ENCODE measurements at places on chromosomes 2 and 18. TPM values are rescaled to one million over a fixed set of nuclear protein-coding genes. Genes with fewer than 3 reads are reported as not detected.

Gene LRP2
- total RNA-seq, result not detected

Gene MATN3
- total RNA-seq, result 0.87 TPM

Gene MARCO
- not detected for total RNA-seq

Gene MAB21L4
- total RNA-seq, result not detected

DNA sequence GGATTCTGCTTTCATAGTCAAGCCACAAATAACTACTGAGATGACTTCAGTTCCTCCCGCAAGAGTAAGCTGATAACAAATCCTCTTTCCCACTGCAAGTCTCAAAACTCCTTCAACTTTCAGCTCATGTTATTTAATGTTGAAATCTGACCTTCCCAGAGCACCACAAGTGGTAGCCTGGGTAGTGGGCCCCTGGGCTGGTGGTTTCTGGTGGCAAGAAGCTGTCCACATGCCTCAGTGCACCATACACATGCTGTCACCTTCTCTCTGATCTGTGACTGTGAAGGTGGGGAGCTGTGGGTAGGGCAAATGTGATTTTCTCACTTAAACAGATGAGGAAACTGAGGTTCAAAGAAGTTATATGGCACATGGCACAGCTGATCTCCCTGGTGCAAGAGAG is 246.1 kb upstream of the EPAS1 start:
- no peak for DNase-seq

DNA sequence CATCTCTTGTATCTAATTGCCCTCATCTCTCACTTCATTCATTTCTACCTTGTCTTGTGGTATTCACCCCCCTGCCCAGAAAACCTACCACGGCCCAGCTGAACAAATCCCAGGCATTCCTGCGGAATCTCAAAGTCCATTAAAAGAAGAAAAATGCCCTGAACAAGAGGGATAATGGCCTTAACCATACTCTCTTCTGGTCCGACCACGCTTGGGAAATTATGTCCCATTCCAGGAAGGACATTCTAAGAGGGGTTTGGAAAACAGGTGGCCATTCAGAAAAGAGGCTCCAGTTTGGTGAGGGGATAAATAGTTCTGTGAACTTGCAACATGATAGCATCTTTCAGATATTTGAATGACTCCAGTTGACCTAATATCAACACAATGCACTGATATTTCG is 349.9 kb upstream of the ZNF521 start:
- no peak for DNase-seq

- DNase-seq, result no peak
These were observed 6.2 kb downstream of the CCBE1 start for GRCh38 chr18:59690996-59691395.

GRCh38 chr18:8162802-8163201 is 446.4 kb upstream of the RAB12 start:
- no peak for DNase-seq

- peak; percentile 91 for DNase-seq
These were observed 19.0 kb downstream of the TMSB10 start for GRCh38 chr2:84924173-84925106.

DNA sequence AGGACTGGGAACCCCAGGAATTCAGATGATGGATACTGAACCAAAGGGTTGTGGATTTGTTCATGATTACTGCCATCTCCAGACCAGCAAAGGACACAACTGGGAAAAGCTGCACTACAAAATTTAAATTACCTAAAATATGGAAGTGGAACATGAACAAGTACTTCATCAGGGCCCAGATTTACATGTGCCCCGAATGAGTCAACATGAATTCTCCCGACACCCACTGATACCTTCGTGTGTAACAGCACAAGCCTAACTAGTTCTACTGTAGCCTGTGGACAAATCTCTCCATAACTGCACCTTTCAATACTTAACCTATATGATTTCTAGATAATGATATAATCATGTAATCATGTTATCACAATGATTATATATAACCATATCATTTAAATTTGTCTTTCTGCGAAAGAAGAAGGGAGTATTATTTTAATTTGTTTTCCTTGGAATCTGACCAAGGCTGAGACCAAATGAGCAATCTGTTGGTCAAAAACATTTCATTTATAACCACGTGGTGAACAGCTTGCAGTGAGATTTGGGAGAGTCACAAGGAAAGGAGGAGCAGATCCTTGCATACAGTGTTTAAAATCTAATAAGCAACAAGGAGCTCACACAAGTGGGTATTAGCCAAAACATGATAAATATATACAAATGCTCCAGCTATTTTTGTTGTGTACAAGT is 70.5 kb downstream of the CACNB4 start:
- no peak for DNase-seq

DNA sequence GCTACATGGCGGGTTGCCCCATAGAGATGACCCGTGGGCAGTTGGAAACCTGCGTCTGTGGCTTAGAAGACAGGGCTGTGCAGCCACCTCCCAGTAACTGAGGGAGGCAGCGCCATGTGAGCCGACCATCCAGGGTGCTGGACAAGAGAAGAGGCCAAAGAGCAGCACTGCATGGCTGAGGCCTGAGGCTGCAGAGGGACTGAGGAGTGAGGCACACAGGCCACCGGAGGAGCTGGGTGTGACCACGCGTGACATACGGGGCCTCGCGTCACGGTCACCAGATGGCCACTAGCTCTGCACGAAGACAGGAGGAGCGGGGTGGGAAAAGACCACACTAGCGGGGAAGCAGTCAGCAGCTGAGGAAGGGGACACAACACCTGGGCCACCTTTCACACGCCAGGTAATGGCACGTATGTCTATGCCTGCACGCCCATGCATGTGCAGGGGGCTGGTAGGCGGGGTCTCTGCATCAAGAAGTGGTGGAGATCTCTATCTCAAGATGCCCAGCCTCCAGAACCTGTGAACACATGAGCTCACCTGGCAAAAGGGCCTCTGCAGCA is 61.4 kb downstream of the NDUFA10 start:
- DNase-seq, result no peak

DNA sequence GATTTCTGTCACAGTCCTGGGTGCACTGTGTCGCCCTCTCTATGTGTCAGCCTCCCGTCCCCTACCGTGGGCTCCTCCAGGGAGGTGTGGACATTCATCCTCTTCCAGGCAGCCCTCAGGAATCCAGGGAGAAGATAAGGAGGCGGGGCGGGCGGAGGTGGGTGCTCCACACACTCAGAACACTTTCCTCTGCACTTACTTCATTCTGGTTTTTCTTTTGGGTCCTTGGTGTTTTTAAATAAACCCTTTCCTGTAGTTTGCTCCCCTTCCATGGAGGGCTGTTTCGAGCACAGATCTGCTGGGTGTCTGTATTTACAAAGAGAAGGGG is 183.9 kb downstream of the FAM210A start:
- no peak for DNase-seq

GRCh38 chr18:6566338-6566911 is 151.7 kb upstream of the L3MBTL4 start:
- no peak for DNase-seq

GRCh38 chr2:29165362-29166241 is 50.4 kb downstream of the CLIP4 start:
- peak; percentile 39 for DNase-seq

GRCh38 chr2:203763241-203763937 is 57.0 kb downstream of the CD28 start:
- DNase-seq, result no peak

GRCh38 chr2:30504731-30505130 is 57.7 kb downstream of the LCLAT1 start:
- DNase-seq, result no peak

GRCh38 chr18:54255141-54255540 is 14.2 kb upstream of the POLI start:
- no peak for DNase-seq

DNA sequence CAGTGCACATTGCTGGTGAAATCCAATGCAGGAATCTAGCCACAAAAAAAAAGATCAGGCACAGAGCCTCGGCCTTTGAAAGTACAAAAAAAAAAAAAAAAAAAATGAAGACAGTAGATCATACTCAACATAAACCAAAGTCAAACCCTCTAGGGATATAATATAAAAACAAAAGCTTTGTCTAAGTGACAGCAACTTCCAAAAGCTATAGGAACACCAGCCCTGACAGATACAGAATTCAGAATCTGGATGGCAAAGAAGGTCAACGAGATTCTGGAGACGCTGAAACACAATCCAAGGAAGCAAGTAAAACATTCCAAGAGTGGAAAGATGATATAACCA is 54.0 kb upstream of the SCN1A start:
- no peak for DNase-seq

DNA sequence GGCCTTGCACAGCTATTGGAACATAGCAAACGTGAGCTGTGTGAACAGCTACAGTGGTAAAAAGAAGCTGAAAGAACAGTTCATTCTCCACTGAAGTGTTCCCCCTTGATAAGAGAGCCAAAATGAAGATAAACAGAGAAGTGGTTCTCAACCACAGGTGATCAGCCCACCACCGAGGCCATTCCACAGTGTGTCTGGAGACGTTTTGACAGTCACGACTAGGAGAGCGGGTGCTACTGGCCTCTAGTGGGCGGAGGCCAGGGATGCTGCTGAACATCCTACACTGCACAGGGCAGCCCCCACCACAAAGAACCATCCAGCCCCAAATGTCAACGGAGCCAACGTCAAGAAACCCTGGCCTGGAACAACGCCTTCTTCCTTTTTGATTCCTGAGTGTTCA is 38.4 kb downstream of the ADCY3 start:
- no peak for DNase-seq

GRCh38 chr2:40487602-40488001 is 35.7 kb upstream of the SLC8A1 start:
- no peak for DNase-seq

GRCh38 chr2:180905002-180905401 is 75.4 kb upstream of the UBE2E3 start:
- no peak for DNase-seq

DNA sequence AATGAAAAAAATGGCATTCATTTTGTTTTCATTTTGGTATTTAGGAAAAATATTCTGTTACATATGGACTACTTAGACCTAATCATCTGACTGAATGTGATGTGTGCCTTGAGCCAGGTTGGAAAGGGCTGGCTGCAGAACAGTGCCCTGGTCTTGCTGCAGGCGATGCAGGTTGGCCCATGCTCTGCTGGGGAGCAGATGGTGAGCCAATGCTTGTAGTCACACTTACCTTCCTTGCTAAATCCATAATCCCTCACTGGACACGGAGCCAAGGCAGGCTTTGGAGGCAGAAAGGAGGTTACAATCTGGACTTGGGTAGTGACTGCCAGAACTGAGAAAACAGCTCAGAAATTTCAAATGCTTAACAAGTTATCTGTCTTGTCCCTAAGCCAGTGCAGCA is 228.7 kb downstream of the ARHGAP15 start:
- no peak for DNase-seq

GRCh38 chr2:199366406-199366805 is 91.3 kb downstream of the SATB2 start:
- no peak for DNase-seq

Data from lung microvascular endothelial cell (primary cell).